Activated CD8-positive, alpha-beta memory T cell treated with anti-CD3 and anti-CD28 coated beads for 1 hour (primary cell): ENCODE measurements at places on chromosomes 5 and 9.

GRCh38 chr5:156534085-156534484 lies 207.1 kb downstream of the SGCD start:
- DNase-seq: no peak

- DNase-seq: no peak
These were observed 140.7 kb downstream of the FANCC start for GRCh38 chr9:95176755-95177319.

DNA sequence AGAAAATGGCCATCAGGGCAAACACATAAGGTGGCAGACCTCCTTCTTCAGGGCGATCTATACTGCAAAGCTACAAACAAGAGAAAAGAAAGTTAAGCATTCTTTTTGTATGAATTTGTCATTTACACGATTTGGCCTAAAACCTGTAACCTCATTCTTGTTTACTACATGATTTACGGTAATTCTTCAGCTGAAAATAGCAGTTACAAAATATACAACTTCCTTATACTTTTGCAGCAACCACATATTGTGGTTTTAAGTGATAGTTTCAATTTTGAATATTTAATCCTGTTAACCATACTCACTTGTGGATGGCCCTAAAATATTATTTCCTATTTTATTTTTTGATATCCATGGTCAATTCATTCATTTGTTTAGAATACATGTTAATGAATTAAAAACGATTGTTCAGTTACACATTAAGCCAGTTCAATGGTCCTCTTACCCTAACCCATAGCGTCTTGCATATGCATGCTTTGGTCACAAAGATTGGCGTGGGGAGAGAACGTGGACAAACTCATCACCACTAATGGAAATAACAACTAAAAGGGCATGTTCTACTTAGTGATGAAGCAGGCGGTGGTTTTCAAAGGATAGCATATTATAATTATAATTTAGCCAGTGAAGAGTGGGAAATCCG lies 16.6 kb downstream of the TUT7 start:
- no peak for DNase-seq

- no peak for DNase-seq
These were observed 144.6 kb upstream of the ZNF366 start for GRCh38 chr5:72651779-72652178.

GRCh38 chr5:149745-150485 lies 41.4 kb upstream of the LRRC14B start:
- DNase-seq: no peak

DNA sequence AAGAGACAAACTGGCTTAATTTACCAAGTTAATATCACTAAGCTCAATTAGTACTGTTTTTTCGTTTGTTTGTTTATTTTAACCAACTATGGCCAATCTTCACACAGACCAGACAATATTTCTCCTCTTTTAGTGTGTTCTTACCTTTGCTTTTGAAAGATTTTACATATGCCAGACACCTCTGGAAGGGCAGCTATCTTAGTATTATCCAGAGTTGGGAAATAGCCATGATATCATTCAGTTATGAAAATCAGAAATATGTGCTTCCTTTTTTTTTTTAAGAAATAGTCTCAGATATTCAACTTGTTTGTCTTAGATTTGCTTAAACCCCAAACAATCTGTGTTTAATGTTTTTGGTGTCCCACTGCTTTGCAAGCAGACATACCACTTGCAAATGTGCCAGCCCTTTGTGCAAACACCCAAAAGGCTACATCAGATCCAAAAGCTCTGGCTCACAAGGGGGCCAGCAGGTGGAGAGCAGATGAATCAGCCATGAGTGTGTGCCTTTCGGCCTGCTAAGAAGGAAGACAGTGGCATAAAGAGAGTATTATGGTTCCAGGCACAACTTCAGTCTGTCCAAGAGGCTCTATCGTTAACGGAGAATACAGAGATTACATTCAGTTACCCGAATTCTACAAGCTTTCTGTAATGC lies 147.6 kb downstream of the EFNA5 start:
- no peak for DNase-seq

DNA sequence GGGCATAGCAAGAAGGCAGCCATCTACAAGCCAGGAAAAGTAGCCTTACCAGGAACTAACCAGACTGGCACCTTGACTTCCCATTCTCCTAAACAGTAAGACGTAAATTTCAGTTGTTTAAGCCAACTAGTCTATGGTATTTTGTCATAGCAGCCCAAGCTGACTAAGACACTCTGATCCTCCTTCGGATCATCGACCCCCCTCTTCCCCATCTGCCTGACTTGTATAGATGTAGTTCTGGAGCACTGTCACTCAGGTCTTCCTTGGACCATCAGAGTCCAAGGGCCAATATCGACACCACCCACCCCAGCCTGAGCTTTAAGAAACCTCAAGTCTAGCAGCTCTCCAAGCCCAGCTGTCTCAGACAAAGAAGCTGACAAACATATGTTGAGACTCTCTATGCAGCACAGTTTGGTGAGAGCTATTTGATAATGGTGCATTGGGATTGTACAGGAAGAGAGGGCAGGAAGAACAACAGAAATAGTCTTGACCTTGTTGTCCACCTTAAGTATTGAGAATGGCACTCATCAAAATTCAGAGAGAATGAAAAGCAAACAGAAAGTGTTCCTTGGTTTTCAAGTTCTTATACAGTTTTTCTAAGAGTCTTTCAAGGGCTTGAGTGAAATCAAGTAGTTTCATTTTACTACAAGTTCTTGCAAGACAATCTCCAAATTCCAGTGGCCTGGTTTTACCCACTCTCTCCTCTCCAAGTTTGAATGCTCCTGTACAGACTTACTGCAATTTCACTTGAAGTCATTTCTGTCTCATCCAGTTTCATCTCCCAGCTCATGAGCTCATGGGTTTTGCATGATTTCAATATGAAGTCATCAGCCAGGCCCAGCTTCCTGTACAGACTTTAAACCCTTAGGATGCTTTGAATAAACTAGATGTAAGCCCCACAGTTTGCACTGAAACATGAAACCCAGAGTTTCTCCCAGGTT lies 122.3 kb upstream of the RAI14 start:
- DNase-seq: no peak
